ENCODE measurements at places on chromosomes 5 and 9.
A peak's percentile ranks its signal among the peaks of the same experiment; 100 is the strongest.

- DNase-seq, result no peak
Observed at GRCh38 chr9:71250581-71250980, 129.2 kb upstream of the TRPM3 start.

- no peak for DNase-seq
Observed at GRCh38 chr5:71564895-71565294, 22.2 kb upstream of the MCCC2 start.

DNA sequence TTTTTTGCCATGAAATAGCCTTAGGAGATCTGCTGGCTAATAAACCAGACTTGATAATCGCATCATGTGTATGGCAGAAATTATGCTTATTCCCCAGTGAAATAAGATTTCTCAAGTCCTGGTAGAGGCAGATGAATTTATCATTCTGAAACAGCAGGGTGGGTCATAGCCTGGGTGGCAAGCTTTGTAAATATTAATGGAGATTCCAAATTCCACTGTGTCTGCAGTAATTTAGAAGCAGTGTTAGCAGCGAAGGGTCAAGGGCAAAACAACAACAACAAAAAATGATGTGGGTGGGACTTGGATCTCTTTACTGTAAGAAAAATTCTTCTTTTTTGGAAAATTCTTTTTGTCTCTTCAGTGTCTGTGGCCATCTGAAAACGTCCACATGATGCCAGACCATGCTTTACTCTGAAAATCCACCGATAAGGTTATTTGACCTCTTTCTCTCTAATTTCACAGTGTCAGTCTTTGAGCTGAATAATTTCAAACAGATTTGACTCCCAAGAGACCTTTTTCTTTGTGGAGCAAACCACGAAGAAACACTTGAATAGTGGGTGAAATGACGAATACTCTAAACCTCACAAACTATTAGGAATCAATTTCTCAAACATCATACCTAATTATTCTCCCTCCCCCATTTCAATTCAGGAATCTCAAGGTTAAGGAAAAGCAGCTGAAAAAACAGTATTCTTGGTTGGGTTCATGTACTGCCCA lies 106.0 kb upstream of the RPS23 start:
- DNase-seq, result no peak

- no peak for DNase-seq
Observed at GRCh38 chr5:34608859-34609648, 47.1 kb upstream of the RAI14 start.

GRCh38 chr5:153952893-153953292 lies 85.8 kb downstream of the FAM114A2 start:
- no peak for DNase-seq

GRCh38 chr9:134175291-134175807 lies 11.0 kb upstream of the RNU6ATAC start:
- DNase-seq, result peak; percentile 57

- no peak for DNase-seq
Observed at GRCh38 chr5:95934207-95934804, 27.3 kb downstream of the ELL2 start.

GRCh38 chr9:115671236-115671962 lies 482.2 kb upstream of the PAPPA start:
- DNase-seq, result no peak

GRCh38 chr5:153517241-153517611 lies 26.8 kb downstream of the GRIA1 start:
- DNase-seq, result no peak

- DNase-seq, result no peak
Observed at GRCh38 chr5:171523781-171524180, 104.3 kb downstream of the FGF18 start.
